ENCODE measurements at places on chromosomes 2 and 18. TPM values are rescaled to one million over a fixed set of nuclear protein-coding genes. Genes with fewer than 3 reads are reported as not detected.

DNA sequence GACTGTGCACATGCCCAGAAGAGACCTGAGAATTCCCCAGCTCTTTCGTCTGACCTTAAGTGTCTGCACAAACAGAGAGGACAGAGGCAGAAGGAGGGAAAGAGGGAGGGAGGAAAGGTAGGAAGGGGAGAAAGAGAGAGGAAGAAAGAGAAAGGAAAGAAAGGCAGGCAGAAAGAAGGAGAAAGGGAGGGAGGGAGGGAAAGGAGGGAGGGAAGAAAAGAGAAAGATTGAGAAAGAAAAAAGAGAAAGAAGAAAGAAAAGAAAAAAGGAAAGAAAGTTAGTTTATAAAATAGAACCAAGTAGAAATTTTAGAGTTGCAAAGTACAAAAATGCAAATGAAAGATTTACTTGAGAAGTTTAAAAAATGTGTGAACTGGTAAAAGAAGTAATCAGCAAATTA, 7.4 kb upstream of the POLR1B start:
- H3K36me3 ChIP-seq: peaks cover 22% of the 10 kb centered on the region
- H3K27me3 ChIP-seq: no peaks in the 10 kb centered on the region
- DNase-seq: no peak
- no peak overlapping the region for H3K4me3 ChIP-seq
- H3K4me1 ChIP-seq: no peaks in the 10 kb centered on the region

DNA sequence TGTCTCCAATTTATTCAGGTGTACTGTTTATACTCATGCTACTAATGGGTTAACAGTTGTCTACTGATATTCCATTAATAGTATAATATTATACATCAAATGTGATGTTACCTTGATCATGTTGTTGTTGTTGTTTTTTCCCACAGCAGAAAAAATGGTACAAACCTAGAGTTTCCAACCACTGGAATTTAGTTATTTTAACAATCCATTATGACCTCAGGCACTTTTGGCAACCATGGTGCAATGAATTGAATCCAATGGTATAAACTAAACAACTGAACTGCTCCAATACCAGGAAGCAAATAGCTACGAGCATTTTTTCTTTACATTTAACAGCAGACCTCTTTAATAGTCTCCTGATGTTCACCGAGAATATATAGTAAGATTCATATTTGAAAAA, 31.0 kb upstream of the C2orf66 start:
- H3K4me1 ChIP-seq: no peaks in the 10 kb centered on the region
- H3K27me3 ChIP-seq: no peaks in the 10 kb centered on the region
- DNase-seq: no peak
- no peak overlapping the region for H3K4me3 ChIP-seq
- no peak overlapping the region for H3K27ac ChIP-seq

GRCh38 chr2:222232372-222232771, 66.4 kb downstream of the PAX3 start:
- peaks cover 4% of the 10 kb centered on the region for H3K27me3 ChIP-seq
- no peaks in the 10 kb centered on the region for H3K4me1 ChIP-seq
- H3K4me3 ChIP-seq: no peak overlapping the region
- no peaks in the 10 kb centered on the region for H3K36me3 ChIP-seq
- DNase-seq: no peak
- H3K27ac ChIP-seq: no peak overlapping the region

DNA sequence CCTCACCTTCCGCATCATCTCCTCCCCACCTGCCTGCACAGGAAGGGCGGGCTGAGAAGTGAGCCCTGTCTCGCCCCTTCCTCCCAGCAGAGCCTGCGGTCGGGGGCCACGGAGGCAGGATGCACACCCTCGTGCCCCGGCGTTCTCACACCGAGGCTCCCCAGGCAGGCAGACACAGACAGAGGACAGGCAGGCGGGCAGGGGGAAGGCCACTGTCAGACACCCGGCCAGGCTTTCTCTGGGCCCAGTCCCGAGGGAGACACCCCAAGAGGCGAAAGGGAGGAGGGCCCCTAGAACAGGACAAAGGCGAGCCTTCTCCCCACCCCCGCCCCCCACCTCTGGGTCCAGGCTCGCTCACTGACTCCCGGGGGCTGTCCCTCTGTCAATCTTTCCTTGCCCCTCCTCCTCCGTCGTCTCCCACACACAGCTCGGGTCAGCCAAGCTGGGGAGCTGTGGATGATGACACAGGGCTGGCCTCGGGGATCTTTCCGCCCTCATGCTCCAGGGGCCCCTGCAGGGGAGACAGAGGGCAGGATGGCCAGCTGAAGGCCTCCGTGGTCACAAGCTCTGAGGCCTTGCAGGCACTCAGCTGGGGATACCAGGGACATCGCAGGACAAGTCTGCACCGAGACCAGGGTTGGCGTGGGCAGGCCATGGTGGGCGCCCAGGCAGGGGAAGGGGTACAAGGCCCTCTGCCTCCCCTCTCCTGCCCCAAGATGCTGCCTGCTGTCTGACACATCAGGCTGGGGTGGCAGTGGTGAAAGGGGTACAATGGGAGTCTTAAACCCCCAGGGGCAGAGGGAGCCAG, 24.9 kb downstream of the BIN1 start:
- peak overlapping the region; percentile 92 for H3K4me3 ChIP-seq
- peak overlapping the region; percentile 97 for H3K27ac ChIP-seq
- peaks cover 86% of the 10 kb centered on the region for H3K4me1 ChIP-seq
- H3K36me3 ChIP-seq: peaks cover 16% of the 10 kb centered on the region

DNA sequence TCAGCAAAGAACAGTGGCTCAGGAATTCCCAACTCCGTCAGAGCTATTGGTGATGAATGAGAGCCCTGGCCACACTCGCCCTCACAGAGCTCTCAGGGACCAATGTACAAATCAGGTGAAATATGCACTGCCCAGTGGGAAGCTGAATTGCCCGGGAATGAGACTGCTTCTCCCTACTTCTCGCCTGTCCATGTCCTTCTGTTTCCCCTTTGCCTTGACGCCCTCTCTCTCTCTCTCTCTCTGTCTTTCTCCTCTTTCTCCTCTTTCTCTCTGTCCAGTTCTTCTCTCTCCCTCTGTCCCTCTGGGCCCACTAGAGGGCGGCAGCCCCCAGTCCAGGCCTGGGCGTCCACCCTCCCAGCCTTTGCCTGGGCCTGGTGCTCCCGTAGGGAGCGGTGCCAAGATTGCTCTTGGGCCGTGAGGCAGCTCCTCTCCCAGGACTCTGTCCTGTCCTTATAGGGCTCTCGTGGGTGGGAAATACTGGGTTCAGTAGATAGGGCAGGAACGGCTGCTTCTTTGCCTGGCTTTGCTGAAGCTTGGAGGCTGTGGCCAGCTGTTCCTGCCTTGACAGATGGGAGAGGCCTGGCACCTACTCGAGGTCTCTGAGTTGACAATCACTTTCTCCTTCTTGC, 28.4 kb upstream of the PUM2 start:
- H3K27ac ChIP-seq: no peak overlapping the region
- no peak overlapping the region for H3K4me3 ChIP-seq
- peaks cover 2% of the 10 kb centered on the region for H3K4me1 ChIP-seq
- DNase-seq: no peak
- H3K36me3 ChIP-seq: no peaks in the 10 kb centered on the region
- peaks cover 17% of the 10 kb centered on the region for H3K27me3 ChIP-seq

DNA sequence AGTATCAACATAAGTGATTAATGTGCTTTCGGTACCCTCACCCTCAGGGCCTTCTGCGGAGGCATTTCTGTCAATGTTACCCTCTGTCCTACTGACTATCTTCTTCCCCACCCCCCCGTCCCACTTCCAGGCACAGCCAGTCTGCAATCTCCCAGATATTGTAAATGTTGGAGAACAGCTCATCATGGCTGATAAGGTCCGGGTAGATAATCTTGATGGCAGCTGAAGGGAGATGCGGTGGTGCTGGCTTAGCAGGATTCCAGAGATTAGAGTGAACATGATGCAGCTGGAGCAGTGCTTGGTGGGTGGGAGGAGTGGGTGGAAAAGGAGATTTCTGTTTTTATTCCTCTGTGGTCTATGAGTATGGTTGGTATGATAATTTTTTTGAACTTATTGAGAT, 15.5 kb downstream of the GTF2A1L start:
- H3K4me1 ChIP-seq: no peaks in the 10 kb centered on the region
- no peaks in the 10 kb centered on the region for H3K36me3 ChIP-seq
- peaks cover 3% of the 10 kb centered on the region for H3K27me3 ChIP-seq

DNA sequence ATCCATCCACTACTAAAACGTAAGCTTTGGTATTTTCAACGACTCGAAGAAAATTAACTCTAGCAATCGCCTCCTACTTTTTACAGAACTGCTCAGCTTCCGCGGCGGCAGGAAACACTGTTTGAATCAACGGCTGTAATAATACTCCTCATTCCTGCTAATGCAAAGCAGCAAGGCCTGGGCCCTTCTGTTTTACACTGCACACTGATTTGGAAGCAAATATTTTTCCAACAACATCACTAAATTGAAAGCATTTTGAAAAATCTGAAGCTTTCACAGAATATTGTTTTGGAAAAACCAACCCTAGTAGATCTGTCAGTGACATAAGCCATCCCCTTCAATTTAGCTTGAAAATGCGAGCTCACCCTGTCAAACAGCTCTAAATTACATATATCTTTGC, 261.2 kb downstream of the TXNL1 start:
- DNase-seq: no peak
- no peaks in the 10 kb centered on the region for H3K4me1 ChIP-seq
- no peaks in the 10 kb centered on the region for H3K36me3 ChIP-seq
- no peak overlapping the region for H3K27ac ChIP-seq
- no peak overlapping the region for H3K4me3 ChIP-seq

DNA sequence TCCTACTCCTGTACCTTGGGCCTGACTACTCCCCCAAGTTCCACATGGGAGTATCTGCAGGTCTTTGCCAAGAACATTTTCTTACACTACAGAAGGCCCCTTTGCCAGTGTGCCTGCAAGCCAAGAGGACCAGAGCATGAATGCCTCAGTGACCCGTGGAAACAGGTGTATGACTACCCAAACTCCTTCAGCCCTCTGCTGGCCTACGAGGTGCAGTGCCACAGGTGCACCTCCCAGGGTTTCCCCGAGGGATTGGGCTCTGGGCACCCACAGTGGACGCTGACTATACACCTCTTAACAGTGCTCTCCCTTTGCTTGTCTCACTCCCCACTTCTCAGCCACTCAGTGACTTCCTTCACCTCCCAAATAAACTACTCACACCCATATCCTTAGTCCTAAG, 91.4 kb downstream of the COL6A3 start:
- H3K36me3 ChIP-seq: no peaks in the 10 kb centered on the region
- H3K4me3 ChIP-seq: no peak overlapping the region
- no peak overlapping the region for H3K27ac ChIP-seq
- no peaks in the 10 kb centered on the region for H3K4me1 ChIP-seq
- no peak for DNase-seq

GRCh38 chr2:83665894-83666293, 793.2 kb downstream of the SUCLG1 start:
- no peak for DNase-seq
- H3K4me3 ChIP-seq: no peak overlapping the region
- H3K27ac ChIP-seq: no peak overlapping the region
- H3K27me3 ChIP-seq: no peaks in the 10 kb centered on the region
- H3K4me1 ChIP-seq: no peaks in the 10 kb centered on the region
- H3K36me3 ChIP-seq: no peaks in the 10 kb centered on the region

GRCh38 chr18:10085416-10085815, 171.6 kb downstream of the VAPA start:
- peaks cover 16% of the 10 kb centered on the region for H3K4me1 ChIP-seq
- DNase-seq: no peak
- no peaks in the 10 kb centered on the region for H3K27me3 ChIP-seq
- no peak overlapping the region for H3K27ac ChIP-seq
- H3K36me3 ChIP-seq: no peaks in the 10 kb centered on the region

- no peak for DNase-seq
- H3K36me3 ChIP-seq: no peaks in the 10 kb centered on the region
- H3K27ac ChIP-seq: no peak overlapping the region
- no peak overlapping the region for H3K4me3 ChIP-seq
- H3K4me1 ChIP-seq: peaks cover 14% of the 10 kb centered on the region
Observed at GRCh38 chr18:3495691-3496430, 45.9 kb downstream of the TGIF1 start.

- no peaks in the 10 kb centered on the region for H3K27me3 ChIP-seq
- H3K4me3 ChIP-seq: no peak overlapping the region
- no peaks in the 10 kb centered on the region for H3K4me1 ChIP-seq
- DNase-seq: no peak
Observed at GRCh38 chr2:5538772-5539171, 153.4 kb upstream of the SOX11 start.

DNA sequence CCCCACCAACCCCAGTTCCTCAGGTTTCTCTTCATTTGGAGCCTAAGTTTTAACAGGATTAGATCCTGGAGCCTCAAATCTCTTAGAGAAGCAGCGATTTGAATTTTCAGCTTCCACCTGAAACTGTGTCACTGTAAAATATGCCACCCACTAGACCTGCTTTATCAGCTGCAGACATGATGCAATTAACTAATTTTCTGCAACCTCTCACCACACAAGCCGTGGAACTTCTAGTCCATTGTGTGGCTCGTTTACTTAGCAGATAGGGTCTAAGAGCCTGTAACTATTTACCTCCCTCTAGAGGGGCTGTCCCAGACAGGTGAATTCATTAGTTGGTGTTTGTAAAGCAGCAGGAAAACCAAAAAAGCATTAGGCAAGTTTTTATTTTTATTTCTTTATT, 31.6 kb upstream of the FZD5 start:
- H3K36me3 ChIP-seq: no peaks in the 10 kb centered on the region
- H3K27me3 ChIP-seq: no peaks in the 10 kb centered on the region

DNA sequence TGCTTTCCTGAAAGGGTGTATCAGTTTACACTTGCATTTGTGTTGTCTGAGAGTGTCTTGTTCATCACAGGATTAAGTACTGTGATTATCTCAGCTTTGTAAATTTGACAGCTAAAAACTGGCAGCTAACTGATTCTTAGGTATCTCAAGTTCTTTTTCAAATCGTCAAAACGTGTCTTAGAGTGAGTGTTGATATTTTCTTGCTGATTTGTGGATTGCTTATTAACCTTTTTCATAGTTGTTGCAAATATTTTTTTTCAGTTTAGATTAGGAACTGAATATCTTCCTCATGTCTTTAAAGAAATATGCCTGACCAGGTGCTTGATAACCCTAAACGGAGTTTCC, 41.9 kb downstream of the LRRFIP1 start:
- H3K27me3 ChIP-seq: peaks cover 20% of the 10 kb centered on the region
- no peak overlapping the region for H3K27ac ChIP-seq
- no peak for DNase-seq
- H3K4me3 ChIP-seq: no peak overlapping the region

- peaks cover 21% of the 10 kb centered on the region for H3K4me1 ChIP-seq
- peak; percentile 84 for DNase-seq
- H3K36me3 ChIP-seq: peaks cover 38% of the 10 kb centered on the region
- H3K4me3 ChIP-seq: peak within 1 kb of the TSS; percentile 90
- H3K27me3 ChIP-seq: no peaks in the 10 kb centered on the region
Observed at GRCh38 chr2:95207111-95207961, at the start of gene ZNF892. ZNF892 (plus strand) TSS chr2:95207521; CDS start chr2:95207816, 295 bp downstream.

GRCh38 chr18:65817178-65817577, 66.4 kb downstream of the CDH7 start:
- H3K27me3 ChIP-seq: no peaks in the 10 kb centered on the region
- H3K27ac ChIP-seq: no peak overlapping the region
- H3K4me3 ChIP-seq: no peak overlapping the region

DNA sequence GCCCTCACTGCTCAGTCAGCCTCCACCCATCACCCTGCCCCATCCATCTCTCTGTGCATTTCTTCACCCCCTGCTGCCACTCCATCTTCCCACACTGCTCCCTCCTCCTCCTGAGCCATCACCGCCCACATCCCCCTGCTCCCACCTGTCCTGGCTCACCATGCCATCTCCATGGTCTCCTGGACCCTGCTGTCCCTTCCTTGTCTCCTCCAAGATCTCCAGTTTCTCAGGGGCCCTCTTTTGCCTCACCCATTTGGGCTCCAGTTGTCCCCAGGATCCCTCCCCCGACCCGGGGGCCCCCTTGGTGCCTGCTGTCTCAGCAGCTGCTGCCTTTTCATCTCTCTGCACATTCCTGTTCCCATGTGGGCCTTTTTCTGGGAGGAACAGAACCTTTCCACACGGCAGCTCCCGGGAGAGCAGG, 10.6 kb downstream of the SPEG start:
- H3K36me3 ChIP-seq: no peaks in the 10 kb centered on the region
- peaks cover 41% of the 10 kb centered on the region for H3K27me3 ChIP-seq
- H3K27ac ChIP-seq: no peak overlapping the region
- no peak for DNase-seq

Gene ABCB11
- total RNA-seq: not detected

Gene BBS5
- 2.2 TPM for total RNA-seq

Measured in activated CD8-positive, alpha-beta T cell treated with anti-CD3 and anti-CD28 coated beads, Interleukin-2, amount 10 ng/mL, durations not matched to agents 7 days and 5 days (primary cell).